Nephron progenitor cell (in vitro differentiated cells): ENCODE measurements at places on chromosomes 2 and 18.

DNA sequence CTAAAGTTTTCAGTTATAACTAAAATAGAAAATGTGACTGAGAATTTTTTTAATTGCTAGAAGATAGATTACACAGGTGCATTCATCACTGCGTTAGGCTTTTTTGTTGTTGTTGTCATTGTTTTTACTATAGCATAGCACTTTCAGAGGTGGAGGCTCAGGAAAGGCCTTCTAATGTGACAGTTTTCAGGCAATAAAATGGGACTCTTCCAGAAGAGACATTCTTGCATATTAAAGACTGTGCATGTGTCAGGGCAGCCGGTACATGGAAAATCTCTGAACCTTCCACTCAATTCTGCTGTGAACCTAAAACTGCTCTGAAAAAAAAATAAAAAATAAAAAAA lies 175.2 kb downstream of the METTL4 start:
- no peaks in the 10 kb centered on the region for H3K27me3 ChIP-seq
- no peak overlapping the region for H3K27ac ChIP-seq
- peaks cover 24% of the 10 kb centered on the region for H3K4me1 ChIP-seq

- no peak overlapping the region for H3K4me3 ChIP-seq
- peak; percentile 15 for DNase-seq
- peak overlapping the region; percentile 63 for H3K27ac ChIP-seq
Observed at GRCh38 chr2:152037743-152038435, 61.0 kb downstream of the CACNB4 start.

GRCh38 chr2:27967076-27967475 lies 76.5 kb downstream of the BABAM2 start:
- peaks cover 59% of the 10 kb centered on the region for H3K36me3 ChIP-seq
- no peaks in the 10 kb centered on the region for H3K4me1 ChIP-seq
- no peak overlapping the region for H3K27ac ChIP-seq
- no peaks in the 10 kb centered on the region for H3K27me3 ChIP-seq

DNA sequence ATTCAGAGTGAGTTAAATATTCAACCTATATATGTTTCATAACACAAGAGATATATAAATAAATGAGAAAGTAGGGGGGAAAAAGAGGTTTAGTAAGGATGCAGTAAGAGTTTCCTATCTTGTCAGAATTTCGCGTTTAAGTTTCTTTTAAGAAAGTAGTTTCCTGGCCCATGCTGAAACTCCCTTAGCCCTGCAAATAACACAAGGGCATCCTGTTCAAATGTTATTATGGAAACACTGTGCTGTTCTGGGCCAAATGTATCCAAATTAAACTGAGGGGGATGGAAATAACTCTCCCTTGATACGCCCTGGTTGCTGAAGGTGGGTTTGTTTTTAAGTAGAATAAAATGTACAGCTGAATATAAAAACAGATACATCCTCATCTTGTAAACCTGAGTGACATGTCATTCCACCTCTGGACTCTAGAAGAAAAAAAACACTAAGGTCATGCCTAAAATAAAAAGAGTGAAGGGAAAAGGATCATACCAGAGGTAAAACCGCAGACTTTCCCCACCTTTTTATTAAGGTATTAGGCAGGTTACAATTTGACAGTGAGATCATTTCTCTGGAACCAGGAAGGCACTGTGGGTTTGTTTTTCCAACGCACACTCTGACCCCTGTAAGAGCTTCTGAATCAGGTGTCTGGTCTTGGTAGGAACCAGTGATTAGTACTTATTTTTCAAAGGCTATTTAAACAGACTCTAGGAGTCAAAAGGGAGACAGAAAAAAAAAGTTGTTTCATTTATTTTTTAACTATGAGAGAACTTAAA lies 16.7 kb downstream of the BCL2 start:
- peaks cover 3% of the 10 kb centered on the region for H3K27me3 ChIP-seq
- H3K27ac ChIP-seq: no peak overlapping the region
- H3K36me3 ChIP-seq: peaks cover 42% of the 10 kb centered on the region
- DNase-seq: no peak
- no peak overlapping the region for H3K4me3 ChIP-seq

DNA sequence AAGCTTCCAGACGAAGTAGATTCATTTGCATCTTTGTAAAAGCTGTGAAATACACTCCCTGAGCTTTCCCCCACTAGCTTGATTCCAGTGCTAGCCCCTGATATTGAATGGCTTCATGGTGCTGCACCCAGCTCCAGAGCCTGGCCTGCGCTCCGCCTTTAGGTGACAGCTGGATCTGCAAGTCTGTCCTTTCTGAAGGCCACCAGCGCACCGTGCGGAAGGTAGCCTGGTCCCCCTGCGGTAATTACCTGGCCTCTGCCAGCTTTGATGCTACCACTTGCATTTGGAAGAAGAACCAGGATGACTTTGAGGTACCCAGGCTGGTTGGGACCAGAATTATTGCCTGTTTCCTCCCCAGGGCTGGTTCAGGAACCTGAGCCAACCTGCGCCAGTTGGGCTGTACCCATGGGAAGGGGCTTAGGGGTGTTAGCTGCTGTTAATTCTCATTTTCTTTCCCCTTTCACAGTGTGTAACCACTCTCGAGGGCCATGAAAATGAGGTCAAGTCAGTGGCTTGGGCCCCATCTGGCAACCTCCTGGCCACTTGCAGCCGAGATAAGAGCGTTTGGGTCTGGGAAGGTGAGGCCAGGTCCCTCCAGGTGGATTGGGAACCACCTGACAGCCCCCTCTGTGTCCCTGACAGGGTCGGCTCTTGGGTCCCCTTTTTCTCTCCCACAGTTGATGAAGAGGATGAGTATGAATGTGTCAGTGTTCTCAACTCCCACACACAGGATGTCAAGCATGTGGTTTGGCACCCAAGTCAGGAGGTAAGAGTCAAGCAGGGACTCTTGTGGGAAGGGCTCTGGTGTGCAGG lies 1.3 kb downstream of the CIAO1 start:
- H3K36me3 ChIP-seq: peaks cover 35% of the 10 kb centered on the region
- peaks cover 33% of the 10 kb centered on the region for H3K4me1 ChIP-seq
- H3K4me3 ChIP-seq: peak overlapping the region; percentile 100
- no peaks in the 10 kb centered on the region for H3K27me3 ChIP-seq

GRCh38 chr2:128488434-128488833 lies 169.8 kb upstream of the HS6ST1 start:
- H3K4me1 ChIP-seq: peaks cover 32% of the 10 kb centered on the region
- no peak overlapping the region for H3K4me3 ChIP-seq
- no peak for DNase-seq
- no peaks in the 10 kb centered on the region for H3K36me3 ChIP-seq

DNA sequence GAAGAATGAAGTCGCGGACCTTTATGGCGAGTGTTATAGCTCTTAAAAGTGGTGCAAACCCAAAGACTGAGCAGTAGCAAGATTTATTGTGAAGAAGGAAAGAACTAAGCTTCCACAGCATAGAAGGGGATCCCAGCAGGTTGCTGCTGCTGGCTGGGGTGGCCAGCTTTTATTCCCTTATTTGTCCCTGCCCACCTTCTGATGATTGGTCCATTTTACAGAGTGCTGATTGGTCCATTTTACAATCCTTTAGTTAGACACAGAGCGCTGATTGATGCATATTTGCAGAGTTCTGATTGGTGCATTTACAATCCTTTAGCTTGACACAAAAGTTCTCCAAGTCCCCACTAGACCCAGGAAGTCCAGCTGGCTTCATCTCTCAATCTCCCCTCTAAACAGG lies 36.3 kb upstream of the EN1 start:
- H3K27ac ChIP-seq: no peak overlapping the region
- H3K36me3 ChIP-seq: no peaks in the 10 kb centered on the region
- DNase-seq: no peak
- peaks cover 62% of the 10 kb centered on the region for H3K27me3 ChIP-seq
- no peaks in the 10 kb centered on the region for H3K4me1 ChIP-seq

DNA sequence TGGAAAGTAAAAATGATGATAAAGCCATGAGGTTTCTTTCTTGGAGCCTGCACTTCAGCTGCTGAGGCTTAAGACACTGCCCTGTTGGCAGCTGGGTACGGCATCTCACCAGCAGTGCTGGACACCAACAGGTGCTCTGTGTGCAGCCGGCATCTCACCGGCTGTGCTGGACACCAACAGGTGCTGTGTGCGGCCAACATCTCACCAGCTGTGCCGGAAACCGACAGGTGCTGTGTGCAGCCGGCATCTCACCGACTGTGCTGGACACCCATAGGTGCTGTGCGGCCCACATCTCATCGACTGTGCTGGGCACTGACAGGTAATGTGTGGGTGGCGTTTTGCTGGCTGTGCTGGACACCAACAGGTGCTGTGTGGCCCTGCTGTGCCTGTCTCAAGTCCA lies 190.8 kb downstream of the TMEM18 start:
- H3K27me3 ChIP-seq: peaks cover 22% of the 10 kb centered on the region
- no peak overlapping the region for H3K4me3 ChIP-seq
- no peak for DNase-seq
- no peaks in the 10 kb centered on the region for H3K4me1 ChIP-seq
- H3K36me3 ChIP-seq: no peaks in the 10 kb centered on the region
- no peak overlapping the region for H3K27ac ChIP-seq

DNA sequence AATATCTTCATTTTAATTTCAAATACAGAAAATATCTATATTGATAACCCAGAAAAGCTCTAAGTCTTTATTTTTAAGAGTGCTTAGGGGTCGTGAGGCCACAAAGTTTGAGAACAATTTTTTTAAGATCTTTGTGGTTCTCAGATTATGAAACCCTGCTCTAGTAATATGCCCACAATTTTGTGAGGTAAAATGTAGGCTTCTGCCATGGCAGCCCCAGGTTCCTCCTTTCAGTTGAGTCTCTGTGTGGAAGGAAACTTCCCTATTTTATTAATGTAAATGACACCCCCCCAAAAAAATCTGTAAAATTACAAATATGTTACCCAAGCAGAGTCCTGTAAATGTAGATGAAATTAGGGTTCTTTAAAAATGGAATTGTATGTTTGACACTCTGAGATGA lies 600.5 kb downstream of the SATB2 start:
- H3K4me1 ChIP-seq: no peaks in the 10 kb centered on the region
- no peaks in the 10 kb centered on the region for H3K36me3 ChIP-seq
- H3K27me3 ChIP-seq: no peaks in the 10 kb centered on the region
- H3K4me3 ChIP-seq: no peak overlapping the region
- no peak overlapping the region for H3K27ac ChIP-seq

DNA sequence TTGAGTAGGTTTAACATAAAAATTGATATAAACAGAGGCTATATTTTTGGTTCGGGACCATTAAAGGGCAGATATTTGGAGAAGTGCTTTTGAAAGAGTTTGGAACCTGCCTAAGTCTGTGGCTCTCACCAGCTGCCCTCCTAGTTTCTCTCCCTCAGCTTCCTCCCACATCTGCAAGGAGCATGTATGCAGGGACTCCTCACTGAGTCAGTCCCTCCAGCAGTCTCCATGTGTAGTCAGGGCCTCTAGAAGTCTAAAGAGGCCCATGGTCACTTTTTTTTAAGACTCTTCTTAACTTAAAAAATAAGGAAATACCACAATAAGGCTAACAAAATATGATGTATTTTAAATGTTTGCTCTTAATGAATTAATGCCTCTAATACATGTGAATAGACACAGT lies 220.0 kb upstream of the TANK start:
- no peak overlapping the region for H3K4me3 ChIP-seq
- peaks cover 4% of the 10 kb centered on the region for H3K27me3 ChIP-seq
- no peaks in the 10 kb centered on the region for H3K36me3 ChIP-seq
- H3K4me1 ChIP-seq: peaks cover 4% of the 10 kb centered on the region

- H3K4me1 ChIP-seq: peaks cover 43% of the 10 kb centered on the region
- H3K36me3 ChIP-seq: no peaks in the 10 kb centered on the region
- H3K4me3 ChIP-seq: no peak overlapping the region
- no peak for DNase-seq
- peak overlapping the region; percentile 70 for H3K27ac ChIP-seq
Observed at GRCh38 chr2:74816540-74817303, 17.2 kb upstream of the HK2 start.

GRCh38 chr2:6784291-6784690 lies 81.4 kb downstream of the CMPK2 start:
- peaks cover 8% of the 10 kb centered on the region for H3K27me3 ChIP-seq
- no peak overlapping the region for H3K4me3 ChIP-seq
- H3K36me3 ChIP-seq: no peaks in the 10 kb centered on the region
- DNase-seq: no peak
- peak overlapping the region; percentile 12 for H3K27ac ChIP-seq

DNA sequence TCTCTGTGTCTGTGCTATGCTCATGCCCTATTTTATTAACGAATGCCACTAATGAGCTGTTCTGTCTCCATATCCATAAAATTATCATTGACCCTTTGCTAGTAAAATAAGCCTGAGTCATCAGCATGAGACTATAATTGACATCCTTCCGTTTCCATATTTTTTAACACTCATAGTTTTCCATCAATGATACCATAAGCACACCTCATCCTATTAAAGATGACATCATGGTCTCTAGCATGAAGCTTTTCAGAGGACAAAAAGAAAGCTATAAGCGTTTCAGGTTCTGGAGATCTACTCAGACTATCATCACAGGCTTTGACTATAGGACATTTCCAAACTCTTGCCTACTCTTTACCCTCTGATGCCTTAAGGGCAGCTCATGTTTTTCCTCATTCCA lies 1.2 kb upstream of the DSC2 start:
- H3K4me1 ChIP-seq: peaks cover 53% of the 10 kb centered on the region
- no peak overlapping the region for H3K27ac ChIP-seq
- H3K27me3 ChIP-seq: no peaks in the 10 kb centered on the region
- no peak for DNase-seq
- peak overlapping the region; percentile 90 for H3K4me3 ChIP-seq
